ENCODE measurements at places on chromosomes 4 and X. TPM values are rescaled to one million over a fixed set of nuclear protein-coding genes. Genes with fewer than 3 reads are reported as not detected.

DNA sequence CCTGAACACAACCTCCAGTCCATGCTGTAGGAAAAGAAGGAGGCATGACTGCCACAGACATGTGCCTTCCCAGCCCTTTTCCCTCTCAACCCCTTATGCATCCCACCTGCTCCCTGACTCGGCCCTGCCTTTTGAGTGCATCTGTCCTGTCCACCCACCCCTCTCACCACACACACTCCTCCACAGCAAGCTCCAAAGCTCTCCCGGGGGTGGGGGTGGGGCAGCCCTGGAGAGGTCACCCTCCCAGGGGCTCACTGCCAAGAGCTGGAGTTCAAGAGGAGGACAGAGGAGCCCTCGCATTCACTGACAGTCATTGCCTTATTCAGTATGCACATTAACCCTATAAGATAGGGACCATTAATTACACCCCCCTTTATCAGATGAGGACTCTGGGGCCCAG is 46.6 kb upstream of the MAMLD1 start:
- no peak overlapping the region for H3K4me3 ChIP-seq
- no peaks in the 10 kb centered on the region for H3K36me3 ChIP-seq
- no peak for DNase-seq
- H3K27me3 ChIP-seq: no peaks in the 10 kb centered on the region

The MGAT4D gene
- total RNA-seq: not detected

The PCDH11X gene
- not detected for total RNA-seq

GRCh38 chrX:56763556-56764152 is 34.6 kb downstream of the NBDY start:
- peak overlapping the region; percentile 91 for H3K27ac ChIP-seq
- H3K4me1 ChIP-seq: peaks cover 10% of the 10 kb centered on the region
- H3K36me3 ChIP-seq: no peaks in the 10 kb centered on the region
- H3K4me3 ChIP-seq: peak overlapping the region; percentile 49
- no peaks in the 10 kb centered on the region for H3K27me3 ChIP-seq

The ERCC6L gene
- not detected for total RNA-seq

DNA sequence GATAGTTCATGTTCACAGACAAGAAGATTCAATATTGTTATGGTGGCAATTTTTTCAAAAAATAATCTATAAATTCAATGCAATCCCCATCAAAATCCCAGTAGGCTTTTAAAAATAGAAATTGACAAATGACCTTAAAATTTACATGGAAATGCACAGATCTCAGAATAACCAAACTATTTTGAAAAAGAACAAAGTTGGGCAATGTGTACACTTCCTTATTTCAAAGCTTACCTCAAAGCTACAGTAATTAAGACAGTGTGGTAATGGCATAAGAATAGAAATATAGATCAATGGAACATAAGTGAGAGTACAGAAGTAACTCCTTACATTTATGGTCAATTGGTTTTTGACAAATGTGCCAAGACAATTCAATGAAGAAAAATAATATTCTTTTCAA is 39.0 kb downstream of the FRMD7 start:
- no peak for DNase-seq
- H3K4me3 ChIP-seq: no peak overlapping the region
- no peak overlapping the region for H3K27ac ChIP-seq

DNA sequence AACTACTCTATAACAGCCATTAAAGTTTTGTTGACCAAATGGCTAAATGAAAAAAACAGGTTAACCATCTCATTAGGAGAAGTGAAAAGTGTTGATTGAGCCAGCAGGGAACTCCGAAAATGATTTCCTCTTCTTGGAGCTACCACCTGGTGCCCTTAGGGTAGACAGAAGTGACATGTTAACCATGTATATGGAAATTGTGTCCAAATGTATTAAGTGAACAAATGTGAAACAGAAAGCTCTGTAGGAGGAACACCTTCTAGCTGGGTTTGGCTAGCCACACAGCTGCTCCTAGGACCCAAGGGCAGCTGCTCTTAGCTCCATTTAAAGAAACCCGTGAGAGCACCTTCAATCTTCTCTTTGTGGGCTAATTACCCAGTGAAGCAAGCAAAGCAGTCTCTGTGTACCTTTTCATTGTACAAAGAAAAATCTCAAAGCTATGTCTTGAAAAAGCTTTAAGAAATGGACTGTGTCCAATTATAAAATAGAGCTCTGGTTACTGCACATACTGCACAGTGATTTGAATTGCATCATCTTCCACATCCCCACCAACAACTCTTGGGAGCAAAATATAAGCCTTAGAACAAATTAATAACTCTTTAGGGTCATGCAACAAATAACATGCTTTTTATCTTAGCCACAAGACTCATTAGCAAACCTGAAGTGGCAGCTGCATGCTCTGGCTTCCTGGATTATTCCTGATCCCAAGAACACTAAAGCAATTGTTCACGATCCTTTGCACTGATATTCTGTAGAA is 59.2 kb upstream of the PARM1 start:
- no peak overlapping the region for H3K4me3 ChIP-seq
- no peak overlapping the region for H3K27ac ChIP-seq
- no peaks in the 10 kb centered on the region for H3K4me1 ChIP-seq
- no peak for DNase-seq

DNA sequence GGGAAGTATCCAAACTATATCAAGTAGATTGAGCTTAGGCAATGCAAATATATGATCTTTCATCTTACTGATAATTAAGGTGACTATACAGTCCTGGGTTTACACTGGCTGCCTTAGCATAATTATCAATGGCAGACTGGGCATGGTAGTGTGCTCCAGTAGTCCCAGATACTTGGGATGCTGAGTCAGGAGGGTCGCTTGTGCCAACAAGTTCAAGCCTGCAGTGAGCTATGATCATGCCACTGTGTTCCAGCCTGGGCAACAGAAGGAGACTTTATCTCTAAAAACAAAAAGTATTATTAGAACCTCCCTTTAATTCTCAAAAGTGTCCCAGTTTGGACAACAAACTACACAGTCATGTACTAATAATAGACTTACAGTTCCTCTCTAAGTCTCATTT is 99.4 kb upstream of the RASGEF1B start:
- no peak for DNase-seq
- H3K4me1 ChIP-seq: no peaks in the 10 kb centered on the region
- H3K27me3 ChIP-seq: no peaks in the 10 kb centered on the region
- H3K36me3 ChIP-seq: no peaks in the 10 kb centered on the region
- no peak overlapping the region for H3K4me3 ChIP-seq
- H3K27ac ChIP-seq: no peak overlapping the region

GRCh38 chr4:23819041-23819511 is 70.8 kb downstream of the PPARGC1A start:
- no peaks in the 10 kb centered on the region for H3K27me3 ChIP-seq
- H3K4me1 ChIP-seq: peaks cover 46% of the 10 kb centered on the region
- no peak for DNase-seq
- no peak overlapping the region for H3K27ac ChIP-seq

DNA sequence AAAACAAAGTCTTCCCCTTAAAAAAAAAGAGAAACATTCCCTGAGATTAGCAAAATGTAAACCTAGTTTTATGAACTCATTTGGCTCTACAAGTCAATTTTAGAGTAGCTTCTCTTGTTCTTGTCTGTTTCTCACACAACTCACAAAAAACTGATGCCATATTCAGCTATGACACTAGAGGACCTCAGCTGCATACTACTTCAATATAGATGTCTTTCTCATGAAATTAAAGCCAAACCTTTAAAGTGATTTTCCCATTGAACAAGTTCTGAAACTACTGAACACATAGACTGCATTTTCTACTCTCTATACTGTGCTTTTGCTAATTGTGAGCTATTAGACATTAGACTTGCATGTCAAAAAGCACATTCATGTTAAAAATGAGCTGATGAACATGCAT is 49.8 kb downstream of the TBCK start:
- H3K4me3 ChIP-seq: no peak overlapping the region
- no peaks in the 10 kb centered on the region for H3K36me3 ChIP-seq
- H3K4me1 ChIP-seq: no peaks in the 10 kb centered on the region
- H3K27me3 ChIP-seq: no peaks in the 10 kb centered on the region

- no peak overlapping the region for H3K27ac ChIP-seq
- DNase-seq: no peak
- H3K36me3 ChIP-seq: no peaks in the 10 kb centered on the region
- H3K4me3 ChIP-seq: no peak overlapping the region
- H3K27me3 ChIP-seq: no peaks in the 10 kb centered on the region
Measured at GRCh38 chrX:23883737-23884354, 23.9 kb downstream of the APOO start.

- H3K27ac ChIP-seq: no peak overlapping the region
- H3K4me3 ChIP-seq: no peak overlapping the region
- no peaks in the 10 kb centered on the region for H3K36me3 ChIP-seq
Measured at GRCh38 chr4:85831647-85832046, 356.7 kb downstream of the ARHGAP24 start.

The RPL9 gene
- total RNA-seq: 2,556 TPM

DNA sequence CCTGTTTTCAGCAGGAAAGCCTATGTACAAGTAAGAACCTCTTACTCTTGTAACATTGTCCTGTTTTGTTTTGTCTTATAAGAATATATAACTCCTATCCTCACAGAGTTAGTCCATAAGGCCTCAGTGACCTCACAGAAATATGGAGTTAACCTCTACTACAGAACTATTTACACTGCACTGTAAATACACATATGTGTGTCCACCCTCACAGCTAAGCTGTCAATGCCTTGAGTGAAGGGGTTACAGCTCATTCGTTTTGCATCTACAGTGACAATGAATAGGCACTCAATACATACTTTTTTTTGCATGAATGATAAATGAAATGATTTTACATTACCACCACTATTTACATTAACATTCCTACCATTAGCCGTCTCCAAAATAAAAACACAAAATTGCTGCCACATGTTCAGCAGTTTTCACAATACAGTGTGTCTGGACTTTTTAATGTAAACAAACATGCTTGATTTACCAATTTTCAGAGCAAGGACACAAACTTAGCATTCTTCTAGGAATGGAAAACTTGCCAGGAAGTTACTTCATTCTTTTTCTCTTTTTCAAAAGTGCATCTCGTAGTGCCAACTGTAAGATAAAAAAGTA is 9.5 kb upstream of the NAAA start:
- H3K27me3 ChIP-seq: no peaks in the 10 kb centered on the region
- no peak overlapping the region for H3K27ac ChIP-seq
- no peak overlapping the region for H3K4me3 ChIP-seq
- no peaks in the 10 kb centered on the region for H3K4me1 ChIP-seq

The JCHAIN gene
- 0.55 TPM for total RNA-seq

- DNase-seq: peak; percentile 82
- H3K4me3 ChIP-seq: peak overlapping the region; percentile 9
- no peaks in the 10 kb centered on the region for H3K27me3 ChIP-seq
- no peaks in the 10 kb centered on the region for H3K36me3 ChIP-seq
Measured at GRCh38 chr4:185573651-185574199, 38.4 kb upstream of the PDLIM3 start.

DNA sequence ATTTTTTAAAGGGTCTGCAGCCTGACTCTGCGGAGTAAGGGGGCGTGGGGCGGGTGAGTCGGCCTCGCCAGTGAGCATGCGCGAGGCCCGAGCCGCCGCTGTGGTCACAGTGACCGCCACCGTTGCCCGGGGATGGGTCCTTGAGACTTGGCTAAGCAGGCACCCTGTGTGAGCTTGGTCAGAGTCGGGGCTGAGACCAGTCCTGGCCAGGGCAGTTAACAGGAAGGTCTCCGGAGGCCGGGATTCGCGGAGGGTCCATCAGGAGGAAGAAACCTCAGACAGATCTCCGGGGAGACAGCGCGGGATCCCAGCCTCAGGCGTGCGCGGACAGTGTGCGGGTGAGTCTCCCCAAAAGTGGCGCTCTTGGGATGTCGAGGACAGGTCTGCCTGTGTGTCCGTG is 1384.4 kb upstream of the PCDH10 start:
- no peaks in the 10 kb centered on the region for H3K4me1 ChIP-seq
- no peak overlapping the region for H3K27ac ChIP-seq
- H3K36me3 ChIP-seq: no peaks in the 10 kb centered on the region
- DNase-seq: no peak
- H3K27me3 ChIP-seq: no peaks in the 10 kb centered on the region

DNA sequence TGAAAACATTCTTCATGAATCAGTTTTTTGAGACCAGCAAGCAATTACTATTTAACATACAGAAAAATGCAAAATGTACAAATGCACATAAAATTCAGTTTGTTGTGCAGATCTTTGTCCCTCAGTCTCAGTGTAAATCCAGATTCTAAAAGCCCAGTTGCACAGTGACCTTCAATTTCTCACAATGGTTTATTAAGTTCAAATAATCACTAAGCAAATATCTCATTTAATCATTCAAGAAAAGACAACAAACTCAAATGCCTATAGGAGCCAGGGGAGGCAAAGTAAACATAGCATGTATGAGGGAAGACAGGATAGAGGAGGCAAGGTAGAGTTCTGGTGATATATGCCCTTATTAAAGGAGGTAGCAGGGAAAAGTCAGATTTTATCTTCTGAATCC is 82.8 kb downstream of the PPP3CA start:
- H3K4me3 ChIP-seq: no peak overlapping the region
- H3K27me3 ChIP-seq: no peaks in the 10 kb centered on the region
- no peaks in the 10 kb centered on the region for H3K36me3 ChIP-seq
- no peak for DNase-seq
- no peak overlapping the region for H3K27ac ChIP-seq

- H3K36me3 ChIP-seq: no peaks in the 10 kb centered on the region
- no peaks in the 10 kb centered on the region for H3K27me3 ChIP-seq
- peak overlapping the region; percentile 62 for H3K27ac ChIP-seq
- H3K4me1 ChIP-seq: peaks cover 33% of the 10 kb centered on the region
Measured at GRCh38 chr4:168569066-168569930, 72.4 kb downstream of the PALLD start.

The HGFAC gene
- total RNA-seq: 0.68 TPM

GRCh38 chr4:8471211-8471875 is 30.8 kb downstream of the TRMT44 start:
- H3K4me3 ChIP-seq: no peak overlapping the region
- no peak for DNase-seq
- no peaks in the 10 kb centered on the region for H3K4me1 ChIP-seq
- H3K27me3 ChIP-seq: no peaks in the 10 kb centered on the region
- no peaks in the 10 kb centered on the region for H3K36me3 ChIP-seq

GRCh38 chr4:54446581-54446980 is 211.2 kb upstream of the KIT start:
- H3K4me3 ChIP-seq: no peak overlapping the region
- no peak for DNase-seq
- H3K36me3 ChIP-seq: no peaks in the 10 kb centered on the region
- no peaks in the 10 kb centered on the region for H3K27me3 ChIP-seq
- no peaks in the 10 kb centered on the region for H3K4me1 ChIP-seq
- H3K27ac ChIP-seq: no peak overlapping the region

DNA sequence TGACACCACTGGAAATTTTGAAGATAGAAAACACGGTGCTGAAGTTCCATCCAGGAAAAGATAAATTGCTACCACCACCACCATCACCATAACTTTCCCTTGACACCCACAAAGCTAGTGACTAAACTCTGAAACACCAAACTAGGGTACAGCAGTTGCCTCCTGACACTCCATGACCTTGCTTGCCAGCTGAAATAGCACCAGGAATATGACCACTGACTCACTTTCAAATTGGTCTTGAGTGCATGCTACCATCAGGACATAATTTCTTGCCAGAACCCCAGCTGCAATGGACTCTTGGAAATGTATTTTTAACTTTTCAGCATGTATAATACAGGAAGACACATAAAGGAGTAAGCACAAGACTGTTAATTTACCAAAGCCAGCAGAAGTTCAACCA is 283.3 kb downstream of the CENPC start:
- no peaks in the 10 kb centered on the region for H3K36me3 ChIP-seq
- no peak for DNase-seq
- H3K27ac ChIP-seq: no peak overlapping the region
- no peaks in the 10 kb centered on the region for H3K27me3 ChIP-seq

GRCh38 chr4:6476893-6477292 is 4.5 kb upstream of the PPP2R2C start:
- H3K27ac ChIP-seq: no peak overlapping the region
- no peaks in the 10 kb centered on the region for H3K4me1 ChIP-seq
- H3K27me3 ChIP-seq: peaks cover 37% of the 10 kb centered on the region
- DNase-seq: no peak
